ENCODE measurements at places on chromosomes 2 and 18.

DNA sequence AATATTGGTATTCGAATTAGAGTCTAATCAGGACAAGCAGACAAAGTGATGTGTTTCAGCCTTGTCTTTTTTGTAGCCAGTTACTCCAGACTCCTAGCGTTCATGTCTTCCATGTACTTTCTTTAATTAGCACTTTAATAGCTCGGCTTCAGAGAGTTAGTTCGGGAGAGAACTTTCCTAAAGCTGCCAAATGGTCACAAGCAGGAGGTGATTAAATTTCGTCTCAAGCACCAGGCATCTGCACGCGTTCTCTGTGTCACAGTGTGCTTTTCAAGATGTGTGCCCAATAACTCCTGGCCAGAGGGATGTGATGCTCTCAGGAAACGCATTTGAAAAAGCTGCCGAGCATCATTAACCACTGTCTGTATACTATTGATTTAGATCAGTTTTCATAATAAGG, 790.8 kb downstream of the SOCS6 start:
- DNase-seq, result no peak

GRCh38 chr18:51355841-51356240, 158.4 kb upstream of the MEX3C start:
- DNase-seq, result no peak

GRCh38 chr2:233423552-233423860, 69.2 kb downstream of the DGKD start:
- DNase-seq, result no peak

- no peak for DNase-seq
These were observed 75.2 kb upstream of the SLC14A2 start for GRCh38 chr18:45540125-45540524.

- no peak for DNase-seq
These were observed 221.7 kb downstream of the SOX11 start for GRCh38 chr2:5913711-5914395.

- no peak for DNase-seq
These were observed 486 bp upstream of the GPR39 start for GRCh38 chr2:132415915-132416722.

GRCh38 chr18:60599267-60599666, 226.7 kb upstream of the MC4R start:
- no peak for DNase-seq

DNA sequence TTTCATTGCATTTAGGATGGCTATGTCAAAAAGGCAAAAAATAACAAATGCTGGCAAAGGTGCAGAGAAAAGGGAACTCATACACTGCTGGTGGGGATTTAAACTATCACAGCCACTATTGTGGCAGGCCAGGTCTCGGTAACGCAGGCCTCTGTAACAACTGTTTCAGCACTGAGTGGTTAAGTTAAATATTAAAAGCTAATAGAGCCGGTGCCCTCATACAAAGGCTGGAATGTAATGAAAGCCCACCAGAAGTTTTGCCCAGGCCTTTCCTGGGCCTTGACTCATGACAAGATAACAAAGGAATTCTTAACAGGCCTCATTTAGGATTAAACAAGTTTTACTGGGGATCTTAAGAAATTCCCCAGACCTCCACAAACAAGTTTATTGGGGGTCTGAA, 10.7 kb downstream of the MERTK start:
- DNase-seq, result no peak

GRCh38 chr2:230738924-230739323, 26.3 kb downstream of the CAB39 start:
- no peak for DNase-seq

DNA sequence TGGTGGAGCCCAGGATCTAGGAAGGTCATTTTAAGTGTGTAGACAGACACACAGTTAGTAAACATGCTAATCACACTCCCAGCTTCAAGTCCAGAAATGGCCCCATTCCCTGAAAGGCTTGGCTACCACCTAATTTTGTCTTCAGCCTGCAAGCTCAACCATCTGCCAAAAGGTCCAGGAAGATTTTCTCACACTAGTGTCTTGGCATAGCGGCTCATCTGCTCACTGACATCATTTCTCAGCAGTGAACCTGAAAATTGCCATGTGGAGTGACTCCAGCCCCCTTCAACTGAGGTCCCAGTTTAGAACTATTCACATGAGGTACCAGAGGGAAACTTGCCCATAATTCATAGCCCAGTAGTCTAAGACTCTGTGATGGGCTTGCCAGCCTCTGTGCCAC, 748.9 kb downstream of the LRP1B start:
- no peak for DNase-seq

DNA sequence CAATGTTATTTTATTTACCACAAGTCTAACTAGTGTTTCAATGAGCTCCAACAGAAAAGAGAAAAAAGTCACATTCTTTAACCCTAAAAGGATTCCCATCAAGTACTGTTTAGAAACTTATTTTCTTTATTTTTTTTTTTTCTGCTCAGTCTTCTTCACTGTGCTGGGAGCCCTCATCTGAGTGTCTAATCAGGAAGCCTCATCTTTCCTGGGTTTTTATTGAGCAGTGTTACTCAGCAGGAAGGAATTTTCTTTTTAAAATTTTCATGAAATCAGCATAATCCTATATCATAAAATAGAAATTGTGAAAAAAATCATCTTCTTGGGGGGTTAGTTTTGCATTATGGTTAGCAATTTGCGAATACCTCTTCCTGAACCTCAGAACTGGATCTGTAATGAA, 453.8 kb downstream of the CDH2 start:
- DNase-seq, result no peak

- DNase-seq, result no peak
These were observed 62.5 kb downstream of the CDH2 start for GRCh38 chr18:28114472-28114871.

- no peak for DNase-seq
These were observed 3.9 kb downstream of the MAPRE3 start for GRCh38 chr2:26974352-26974751.

GRCh38 chr18:41906528-41907146, 48.4 kb upstream of the PIK3C3 start:
- DNase-seq, result no peak

GRCh38 chr2:25257931-25258846, 83.5 kb downstream of the DNMT3A start:
- DNase-seq, result no peak

DNA sequence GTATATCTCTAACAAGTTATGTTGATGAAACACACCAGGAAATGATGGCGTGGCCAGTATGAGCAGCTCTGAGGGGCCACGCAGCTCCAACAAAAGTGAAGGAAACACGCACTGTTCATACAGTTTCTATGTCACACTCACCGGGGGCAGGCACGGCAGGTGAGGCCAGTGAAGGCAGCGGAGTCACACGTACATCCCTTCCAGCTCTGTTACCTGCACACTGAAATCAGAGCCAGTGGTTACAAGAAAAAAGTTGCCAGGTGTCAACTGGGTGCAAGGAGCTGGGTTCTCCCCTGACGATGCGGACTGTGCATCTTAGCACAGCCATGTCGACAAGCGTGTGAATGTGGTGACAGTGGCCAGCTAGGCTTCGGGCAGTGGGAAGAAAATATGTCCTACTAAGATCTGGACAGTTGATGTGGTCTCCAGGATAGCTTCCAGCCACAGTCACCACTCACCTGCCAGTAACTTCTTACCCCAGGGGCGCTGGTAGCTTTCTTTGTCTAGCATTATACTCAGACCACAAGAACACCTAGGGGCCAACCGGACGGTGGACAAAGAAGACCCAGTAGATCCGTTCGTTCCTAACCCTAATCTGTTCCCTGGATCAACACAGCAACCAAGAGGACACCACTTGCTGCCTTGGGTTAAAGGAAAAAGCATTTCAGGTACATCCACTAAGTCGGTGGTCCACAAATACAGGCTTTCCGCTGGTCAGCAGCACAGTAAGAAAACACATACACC, 10.1 kb downstream of the HJURP start:
- no peak for DNase-seq

DNA sequence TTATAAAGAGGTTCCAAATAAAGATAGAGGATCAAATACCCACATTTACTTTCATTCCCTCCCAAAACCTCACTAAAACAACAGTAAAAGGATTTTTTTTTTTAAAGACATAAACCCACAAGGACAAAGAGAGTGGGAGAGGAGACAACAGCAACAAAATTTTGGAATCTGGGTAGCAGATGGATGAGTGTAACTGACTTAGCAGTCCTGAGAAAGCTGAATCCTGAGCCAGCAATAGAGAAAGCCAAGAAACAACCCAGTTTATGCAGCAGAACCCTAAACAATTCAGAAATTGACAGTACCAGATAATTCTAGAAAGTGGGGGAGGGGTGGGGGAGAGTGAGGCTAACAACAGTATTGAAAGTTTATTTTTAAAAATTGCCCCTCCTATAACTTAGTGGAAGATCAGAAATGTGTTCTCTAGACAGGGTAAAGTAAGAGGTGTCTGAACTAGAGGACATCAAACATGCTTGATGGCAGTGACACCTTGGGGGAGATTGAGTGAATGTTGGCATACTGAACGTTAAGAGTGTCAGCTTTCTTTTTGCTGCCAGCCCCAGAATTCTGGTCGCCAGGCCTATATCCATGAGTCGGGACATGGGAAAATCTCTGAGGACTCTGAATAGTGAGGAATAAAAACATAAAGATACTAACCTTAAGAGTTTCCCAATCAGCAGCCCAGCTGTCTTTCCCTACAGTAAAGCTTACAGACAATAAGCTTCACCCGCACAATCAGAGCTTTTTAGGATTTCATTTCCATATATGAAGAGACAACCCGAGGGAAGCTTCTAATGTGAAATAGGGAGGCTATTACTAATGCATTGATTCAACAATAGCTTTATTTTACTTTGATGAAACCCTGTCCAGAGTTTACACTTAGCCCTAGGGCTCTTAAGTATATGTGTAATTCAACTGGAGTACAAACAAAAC, 128.0 kb upstream of the ALPP start:
- no peak for DNase-seq

DNA sequence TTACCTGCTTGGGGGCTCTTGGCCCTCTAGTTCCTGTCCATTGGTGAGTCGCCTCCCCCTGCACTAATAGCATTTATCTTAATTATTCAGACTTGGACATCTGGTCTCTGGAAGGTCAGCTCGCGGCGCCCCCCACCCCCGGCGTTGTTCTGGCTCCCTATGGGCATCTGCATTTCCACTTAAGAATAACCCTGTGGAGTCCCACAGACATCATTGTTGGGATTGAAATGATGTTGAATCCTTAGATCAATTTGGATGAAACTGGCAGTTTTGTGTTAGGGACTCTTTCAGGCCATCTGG, 313.8 kb upstream of the HS6ST1 start:
- DNase-seq, result no peak

DNA sequence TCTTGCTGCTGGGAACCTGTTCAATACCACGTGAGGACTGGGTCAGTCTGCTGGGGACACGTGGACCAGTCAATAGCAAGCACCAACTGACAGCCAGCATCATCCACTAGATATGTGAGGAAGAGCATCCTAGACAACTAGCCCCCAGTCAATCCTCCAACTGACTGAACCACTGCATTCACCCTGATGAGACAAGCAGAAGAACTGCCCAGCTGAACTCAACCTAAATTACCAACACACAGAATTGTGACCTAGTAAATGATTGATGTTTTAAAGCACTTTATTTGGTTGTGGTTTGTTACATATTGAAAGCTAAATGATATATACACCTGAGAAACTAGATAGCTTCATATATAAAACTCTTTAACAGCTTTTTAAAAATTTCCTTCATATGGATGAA, 15.7 kb downstream of the IRS1 start:
- no peak for DNase-seq

- DNase-seq, result no peak
These were observed 87.2 kb downstream of the LONRF2 start for GRCh38 chr2:100235098-100235497.

DNA sequence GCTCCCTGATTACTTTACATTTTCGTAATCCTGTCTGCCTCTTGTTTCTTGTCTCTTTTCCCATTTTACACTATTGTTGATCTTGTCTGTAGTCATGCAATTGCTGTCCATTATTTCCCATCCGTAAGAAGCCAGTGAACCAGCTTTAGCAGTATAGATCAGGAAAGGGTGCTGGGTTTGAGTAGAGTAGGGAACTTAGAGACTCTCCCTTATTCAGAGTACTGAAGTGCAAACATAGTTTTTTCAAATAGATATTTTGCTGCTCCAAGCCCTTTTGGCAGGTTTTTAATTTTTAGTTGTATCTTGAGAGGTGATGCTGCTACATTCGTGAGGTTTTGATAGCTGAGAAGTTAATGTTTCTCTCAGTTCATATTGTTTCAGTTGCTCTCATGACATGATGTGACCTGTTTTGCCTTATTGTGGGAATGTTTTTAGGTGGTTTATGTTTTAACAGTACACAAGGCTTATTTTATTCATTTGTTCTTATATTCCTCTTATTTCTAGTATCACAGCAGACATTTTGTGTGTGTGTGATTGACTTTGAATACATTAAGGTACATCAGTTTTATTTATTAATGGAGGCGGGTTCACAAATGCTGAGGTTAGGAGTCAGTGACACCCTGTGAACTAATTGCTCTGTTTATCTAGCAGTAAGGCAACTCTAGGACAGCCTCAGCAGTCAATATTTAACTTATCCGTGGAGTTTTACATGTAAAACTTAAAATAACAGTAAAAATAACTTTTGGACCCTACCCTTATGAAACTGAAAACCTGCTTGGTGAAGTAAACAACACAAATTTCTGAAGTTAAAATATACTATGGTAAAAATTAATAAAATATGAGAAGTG, 118.4 kb downstream of the ZNF407 start:
- no peak for DNase-seq

DNA sequence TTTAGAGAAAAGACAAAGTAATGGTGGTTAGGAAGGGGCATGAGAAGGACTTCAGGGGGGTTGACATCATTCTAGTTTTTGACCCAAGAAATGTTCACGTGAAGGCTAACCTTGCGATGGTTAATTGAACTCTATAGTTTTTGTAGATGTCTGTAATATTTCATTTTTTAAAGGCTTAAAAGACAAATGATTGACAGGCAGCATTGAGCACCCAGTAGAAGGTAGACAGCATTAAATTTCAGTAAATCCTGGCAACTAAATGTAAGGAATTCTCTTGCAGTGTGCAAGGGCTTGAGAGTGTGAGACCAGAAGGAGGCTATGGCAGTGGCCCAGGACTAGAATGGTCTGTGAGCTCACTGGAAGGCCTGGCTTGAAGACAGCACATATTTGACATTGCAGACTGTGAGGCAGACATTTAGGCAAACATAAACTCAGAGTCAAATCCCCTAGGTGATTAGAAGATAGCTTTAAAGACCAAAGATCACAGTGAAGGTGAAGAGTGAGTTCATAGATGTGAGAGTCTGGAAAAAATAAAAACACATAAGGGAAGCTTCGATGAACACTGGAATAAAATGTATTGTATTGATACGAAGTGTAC, 100.1 kb upstream of the MAP4K4 start:
- no peak for DNase-seq
